ENCODE measurements at places on chromosomes 1 and 21. TPM values are rescaled to one million over a fixed set of nuclear protein-coding genes. Genes with fewer than 3 reads are reported as not detected.

DNA sequence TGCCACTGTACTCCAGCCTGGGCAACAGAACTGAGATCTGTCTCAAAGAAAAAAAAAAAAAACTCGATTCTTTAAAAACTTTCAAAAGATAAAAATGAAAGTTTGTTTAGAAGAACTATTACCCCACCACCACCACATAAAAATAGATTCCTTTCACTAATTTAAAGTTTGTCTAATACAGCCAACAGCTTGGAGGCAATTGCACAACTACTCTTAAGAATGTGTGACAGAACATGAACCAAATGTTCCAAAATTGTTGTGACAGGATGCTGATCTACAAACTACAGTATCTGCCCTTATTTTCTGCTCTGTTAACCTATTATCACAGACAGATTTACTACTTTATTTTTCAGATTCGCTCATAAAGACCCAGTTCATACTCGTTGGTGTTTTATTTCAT, 5.5 kb upstream of the TGFBR3 start:
- DNase-seq = no peak

DNA sequence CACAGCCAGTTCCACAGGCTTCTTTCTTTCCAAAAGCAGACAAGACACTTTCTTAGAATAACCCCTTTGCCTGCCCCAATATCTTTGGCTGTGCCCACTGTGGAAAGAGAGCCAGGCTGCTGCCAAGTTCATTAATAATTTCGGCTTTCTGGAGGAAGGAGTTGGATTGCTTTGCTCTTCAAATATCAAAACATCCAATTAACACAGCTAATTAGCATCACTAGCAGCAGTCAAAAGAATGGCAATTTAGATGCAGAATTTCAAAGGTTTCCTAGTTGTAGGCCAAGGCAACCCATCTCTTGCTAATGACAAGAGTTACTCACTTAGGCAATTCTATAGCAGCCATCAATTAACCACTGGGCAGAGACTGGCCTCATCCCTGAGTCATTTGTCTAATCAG, 91.0 kb upstream of the SPATA6 start:
- DNase-seq = no peak

DNA sequence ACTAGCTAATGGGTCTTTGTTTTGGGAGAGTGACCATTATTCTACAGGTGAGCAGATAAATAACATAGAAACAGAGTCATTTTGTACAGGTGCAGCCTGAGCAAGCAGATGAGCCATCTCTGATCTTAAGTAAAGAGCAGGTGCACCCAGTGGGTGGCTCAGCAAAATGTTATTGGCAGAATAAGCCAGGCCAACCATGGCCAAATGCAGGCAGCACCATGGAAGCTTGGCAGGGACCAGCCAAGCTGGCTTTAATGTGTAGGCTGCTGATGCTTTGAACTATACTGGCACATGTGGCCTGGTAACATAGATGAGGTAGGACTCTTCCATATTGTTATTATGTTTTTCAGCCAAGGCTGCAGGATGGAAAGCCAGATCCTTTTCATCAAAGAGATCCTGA, 553.3 kb upstream of the ZRANB2 start:
- no peak for DNase-seq

DNA sequence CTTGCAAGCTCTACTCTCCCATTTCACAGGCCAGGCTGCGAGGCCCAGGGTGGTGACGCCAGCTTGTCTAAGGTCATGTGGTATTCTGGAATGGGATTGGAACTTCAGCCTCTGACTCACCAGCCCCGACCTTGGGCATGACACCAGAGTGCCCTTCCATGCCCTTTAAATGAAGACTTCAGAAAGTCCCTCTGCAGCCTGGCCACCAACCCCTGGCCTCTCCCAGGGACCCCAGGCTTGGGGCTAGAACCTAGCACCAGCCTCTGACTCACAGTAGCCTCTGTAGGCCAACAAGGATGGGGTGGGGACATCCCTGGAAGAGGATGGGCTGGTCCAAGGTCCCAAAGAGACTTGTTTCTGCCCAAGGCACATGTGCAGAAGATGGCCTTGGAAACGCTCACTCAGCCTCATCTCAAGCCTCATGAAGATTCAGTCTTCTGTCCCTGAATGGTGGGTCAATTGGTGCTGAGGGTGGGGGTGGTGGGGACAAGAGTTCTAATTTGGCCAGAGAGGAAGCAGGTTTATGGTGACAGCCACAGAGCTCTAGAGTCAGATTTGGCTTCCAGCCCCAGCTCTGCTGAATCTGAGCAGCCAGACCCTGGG, 36.1 kb upstream of the RUNX3 start:
- DNase-seq = no peak

GRCh38 chr1:239218301-239218700, 168.1 kb upstream of the CHRM3 start:
- no peak for DNase-seq

- no peak for DNase-seq
Observed at GRCh38 chr1:57420981-57421785, 2.7 kb downstream of the DAB1 start.

DNA sequence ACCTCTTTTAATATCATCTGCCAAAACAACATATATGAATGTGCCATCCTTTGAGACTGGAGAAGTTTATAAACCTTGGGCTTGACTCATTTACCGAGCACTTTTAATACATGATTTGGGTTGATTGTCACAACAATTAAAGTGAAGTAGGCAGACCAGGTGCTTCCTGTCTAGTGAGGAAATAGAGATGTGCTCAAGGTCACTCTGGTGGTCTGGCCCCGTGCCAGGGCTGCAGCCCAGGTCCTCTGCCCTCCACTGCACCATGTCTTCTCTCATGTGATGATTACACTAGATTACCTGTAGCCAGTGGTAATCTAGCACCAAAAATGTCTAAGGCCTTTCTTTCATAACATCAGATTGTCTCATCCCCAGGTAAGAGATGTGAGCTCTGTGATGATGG, 61.8 kb upstream of the LAMC2 start:
- no peak for DNase-seq

- no peak for DNase-seq
Observed at GRCh38 chr1:113027449-113027848, 45.5 kb upstream of the LRIG2 start.

DNA sequence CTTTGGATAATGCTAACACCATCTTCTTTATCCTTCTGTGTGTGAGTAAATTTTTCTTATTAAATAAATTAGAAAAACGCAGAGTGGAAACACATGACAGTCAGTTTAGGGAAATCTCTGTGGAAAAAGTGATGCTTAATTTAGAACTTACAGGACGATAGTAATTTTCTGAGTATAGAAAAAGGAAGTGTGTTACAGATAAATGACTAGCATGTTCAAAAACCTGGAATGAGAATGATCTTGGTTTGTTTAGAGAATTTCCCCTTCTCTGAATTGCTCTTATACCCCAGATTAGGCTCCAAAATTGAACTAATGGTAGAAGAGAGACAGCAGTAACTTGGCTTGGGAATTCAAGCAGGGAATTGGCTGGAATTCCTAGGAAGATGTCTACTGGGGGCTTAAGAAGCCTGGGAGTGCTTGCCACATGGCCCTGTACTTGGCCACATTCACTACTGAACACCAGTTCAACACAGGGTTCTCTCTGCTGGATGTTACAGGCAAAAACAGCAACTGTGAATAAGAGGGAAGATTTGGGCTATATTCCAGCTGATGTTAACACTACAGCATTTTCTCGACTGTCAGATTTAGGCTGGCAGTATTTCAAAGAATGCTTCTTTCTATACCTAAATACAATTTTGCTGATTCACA, 1004.2 kb downstream of the TTLL7 start:
- DNase-seq = no peak

DNA sequence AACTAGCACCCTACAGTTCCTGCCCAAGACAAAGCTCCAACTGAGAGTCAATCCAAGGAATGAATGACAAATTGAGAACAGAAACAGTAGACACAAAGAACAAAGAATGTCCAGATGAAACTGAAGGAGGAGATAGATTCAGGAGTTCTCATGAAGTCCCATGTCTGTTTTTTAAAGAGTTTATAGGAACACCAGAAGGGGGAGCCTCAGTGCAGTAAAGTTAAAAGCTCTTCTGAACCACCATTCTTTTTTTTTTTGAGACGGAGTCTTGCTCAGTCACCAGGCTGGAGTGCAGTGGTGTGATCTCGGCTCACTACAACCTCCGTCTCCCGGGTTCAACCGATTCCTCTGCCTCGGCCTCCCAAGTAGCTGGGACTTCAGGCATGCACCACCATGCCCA, 323.6 kb downstream of the MRPL39 start:
- no peak for DNase-seq

- no peak for DNase-seq
Observed at GRCh38 chr1:65253800-65254319, 55.5 kb upstream of the DNAJC6 start.

DNA sequence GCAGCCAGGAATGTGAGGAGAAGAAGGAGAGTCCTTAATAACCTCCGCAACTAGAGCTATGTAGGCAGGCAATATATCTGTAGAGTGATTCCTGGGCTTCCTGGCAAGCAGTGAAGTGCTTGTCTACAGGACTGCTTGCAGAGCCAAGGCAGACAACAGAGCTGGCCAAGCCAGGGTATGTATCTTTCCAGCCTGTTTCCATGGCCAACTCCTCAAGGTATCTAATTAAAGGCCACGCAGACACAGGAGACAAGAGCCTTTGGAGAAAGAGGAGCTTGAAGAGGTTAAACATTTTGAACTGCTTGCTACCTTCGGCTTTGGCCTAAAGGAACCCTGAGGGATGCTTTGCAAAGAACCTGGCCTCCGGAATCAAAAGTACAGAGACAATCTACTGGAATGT, 137.4 kb downstream of the PIGK start:
- no peak for DNase-seq

- DNase-seq = no peak
Observed at GRCh38 chr1:220330265-220330664, 58.0 kb upstream of the RAB3GAP2 start.

DNA sequence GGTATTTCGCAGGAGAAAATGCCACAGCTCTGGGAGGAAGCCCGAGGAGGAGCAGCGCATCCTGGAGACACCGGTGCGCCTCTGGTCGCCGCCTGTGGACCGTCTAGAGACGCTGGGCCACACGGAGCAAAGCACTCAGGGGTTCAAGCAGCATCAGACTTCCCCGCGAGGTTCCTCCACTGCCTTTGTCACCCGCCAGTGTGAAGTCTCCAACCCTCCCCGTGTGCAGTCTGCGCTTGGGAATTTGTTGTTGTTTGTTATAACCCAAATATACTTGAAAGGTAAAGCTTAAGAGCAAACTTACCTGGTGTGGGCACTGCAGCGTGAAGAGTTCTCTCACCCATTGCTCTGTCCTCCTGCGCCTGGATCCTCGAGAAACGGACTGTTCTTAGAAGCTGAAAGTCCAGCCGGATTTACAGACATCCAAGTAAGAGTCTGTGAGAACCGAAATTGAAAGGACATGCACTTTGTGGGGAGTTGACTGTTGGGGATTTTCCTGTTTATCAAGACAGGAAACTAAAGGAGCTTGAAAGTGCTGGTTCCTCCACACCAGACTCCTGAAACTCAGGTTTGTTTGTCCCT, at the start of gene GBP4:
GBP4 (minus strand) TSS at position 452 of the 582 bp plus-strand sequence; CDS start at position 344, 108 bp downstream.
- DNase-seq = peak; percentile 64

GRCh38 chr1:88673446-88673845, 10.6 kb upstream of the PKN2 start:
- no peak for DNase-seq

DNA sequence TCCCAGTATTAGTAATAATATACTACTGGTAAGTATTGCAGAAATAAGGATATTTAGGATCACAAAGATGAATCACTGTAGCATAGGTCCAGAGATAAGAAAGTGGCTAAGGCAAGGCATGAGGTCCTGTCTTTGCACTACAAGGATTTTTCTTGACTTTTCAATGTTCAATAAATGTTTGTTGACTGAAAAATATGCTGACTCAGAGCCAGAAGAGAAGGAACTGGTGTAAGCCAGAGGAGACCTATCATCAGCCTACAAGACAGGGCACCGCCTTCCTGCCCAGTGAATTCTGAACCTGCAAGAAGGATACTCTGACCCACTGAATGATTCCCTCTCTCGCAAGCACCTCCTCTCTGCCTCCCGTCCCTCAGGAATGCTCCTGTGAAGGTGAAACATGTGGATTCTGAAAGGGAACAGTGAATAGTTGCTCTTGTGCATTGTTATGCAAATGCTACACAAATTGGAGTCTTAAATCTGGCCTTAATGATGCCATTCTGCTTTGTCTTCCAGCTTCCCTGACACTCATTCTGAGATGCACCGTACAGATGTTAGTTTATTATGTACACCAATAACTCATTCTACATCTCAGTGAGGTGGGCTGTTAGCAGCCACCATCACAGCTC, 540.0 kb downstream of the OMA1 start:
- no peak for DNase-seq

DNA sequence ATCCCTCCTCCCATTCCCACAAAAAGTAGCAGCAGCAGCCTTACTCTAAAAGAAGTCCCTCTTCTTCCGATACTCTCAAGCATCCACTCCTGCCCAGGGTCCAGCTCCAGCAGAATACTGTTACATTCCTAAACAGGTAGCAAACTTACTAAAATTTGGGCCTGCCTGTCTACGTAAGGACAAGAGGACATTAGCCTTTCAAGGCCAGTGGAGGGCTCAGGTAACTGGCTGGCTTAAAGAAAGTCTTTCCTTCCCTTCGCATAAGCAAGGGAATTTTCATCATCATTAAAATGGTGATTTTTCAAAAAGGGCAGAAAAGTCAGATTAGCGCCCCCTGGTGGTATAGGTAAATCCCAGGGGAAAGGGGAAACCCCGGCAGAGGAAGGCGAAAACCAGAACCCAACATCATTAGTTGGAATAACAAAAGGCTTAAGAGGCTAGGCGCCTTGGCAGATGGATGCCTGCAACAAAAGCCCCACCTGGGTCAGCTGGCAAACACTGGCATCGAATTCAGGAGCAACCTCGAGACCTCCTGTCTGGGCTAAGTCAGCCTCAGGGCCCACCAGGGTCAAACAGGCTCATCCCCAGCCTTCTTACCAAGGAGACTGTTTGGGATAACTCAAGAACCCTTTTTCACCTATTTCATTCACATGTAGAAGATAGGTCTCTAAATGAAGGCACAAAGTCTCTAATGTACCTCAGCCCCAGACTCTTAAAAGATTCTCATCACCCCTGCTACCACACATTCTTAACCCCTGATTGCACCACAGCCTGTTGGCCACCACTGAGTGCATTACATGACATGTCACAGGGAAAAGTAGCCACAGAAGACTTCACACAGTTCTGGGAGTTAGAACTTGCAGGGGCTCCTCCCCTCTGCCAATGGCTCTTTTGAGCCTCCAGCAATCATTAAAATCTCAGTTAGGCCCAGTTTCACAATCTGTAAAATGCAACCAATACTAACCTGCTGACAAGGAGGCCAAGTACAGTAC, 36.7 kb downstream of the ERI3 start:
- no peak for DNase-seq

GRCh38 chr1:3357526-3358297, 96.8 kb upstream of the ARHGEF16 start:
- no peak for DNase-seq

WDR64 gene
- not detected for total RNA-seq

RPE65 gene
- not detected for total RNA-seq

LCE1F gene
- not detected for total RNA-seq

GREM2 gene
- total RNA-seq = 0.74 TPM

TCHHL1 gene
- total RNA-seq = not detected

RGSL1 gene
- not detected for total RNA-seq

EPHX1 gene
- total RNA-seq = 233 TPM
